ENCODE measurements at places on chromosomes 7 and 10.

GRCh38 chr7:130360518-130360917 lies 15.9 kb downstream of the CPA5 start:
- DNase-seq, result no peak

- no peak for DNase-seq
Measured at GRCh38 chr10:35486297-35486990, 118.7 kb upstream of the GJD4 start.

- no peak for DNase-seq
Measured at GRCh38 chr7:87151729-87152111, 533 bp upstream of the DMTF1 start.

DNA sequence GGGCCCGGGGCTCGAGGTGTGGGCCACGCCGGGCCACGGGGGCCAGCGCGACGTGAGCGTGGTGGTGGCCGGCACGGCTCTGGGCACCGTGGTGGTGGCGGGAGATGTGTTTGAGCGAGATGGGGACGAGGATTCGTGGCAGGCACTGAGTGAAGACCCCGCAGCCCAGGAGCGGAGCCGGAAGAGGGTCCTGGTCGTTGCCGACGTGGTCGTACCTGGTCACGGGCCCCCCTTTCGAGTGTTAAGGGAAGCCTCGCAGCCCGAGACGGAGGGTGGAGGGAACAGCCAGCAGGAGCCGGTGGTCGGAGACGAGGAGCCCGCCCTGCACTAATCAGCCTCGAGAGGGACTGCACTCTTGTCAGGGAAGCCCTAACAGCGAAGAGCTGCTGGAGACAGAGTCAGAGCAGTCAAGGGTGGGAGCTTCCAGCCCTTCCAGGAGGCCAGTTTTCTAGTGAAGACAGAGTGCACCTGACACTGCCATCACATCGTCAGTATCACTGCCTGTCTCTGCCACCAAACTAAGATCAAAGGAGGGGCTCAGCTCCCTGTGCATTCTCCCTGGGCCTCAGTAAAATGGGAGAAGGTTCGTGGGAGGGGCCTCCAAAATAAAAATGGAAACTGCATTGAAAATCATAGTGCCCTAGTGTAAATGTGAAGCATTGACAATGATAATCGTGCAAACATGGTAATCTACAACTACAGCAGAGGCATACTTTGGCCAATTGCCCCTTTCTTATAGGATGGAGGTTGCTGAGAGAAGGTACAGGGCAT lies 1.3 kb downstream of the MBLAC1 start:
- DNase-seq, result peak; percentile 15

DNA sequence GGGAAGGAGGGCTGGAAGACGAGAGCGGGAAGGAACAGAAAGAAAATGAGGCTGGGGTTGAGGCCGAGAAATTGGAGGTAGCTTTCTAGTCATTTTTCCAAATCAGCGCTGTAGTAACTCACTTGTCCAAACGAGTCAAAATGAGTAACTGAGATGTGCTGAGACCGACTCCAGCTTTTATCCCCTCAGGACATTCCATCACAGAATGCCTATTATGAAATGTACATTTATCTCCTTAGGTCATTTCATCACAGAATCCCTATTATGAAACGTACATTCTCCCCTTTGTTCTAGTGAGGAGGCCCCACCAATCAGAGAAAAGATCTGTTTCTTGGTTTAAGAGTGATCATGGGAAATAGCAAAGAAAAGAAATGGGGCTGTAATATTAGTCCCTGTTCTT lies 55.7 kb upstream of the AMPH start:
- DNase-seq, result peak; percentile 54

GRCh38 chr7:20776942-20777341 lies 9.7 kb downstream of the SP8 start:
- DNase-seq, result no peak

GRCh38 chr7:40470817-40471216 lies 336.0 kb downstream of the SUGCT start:
- no peak for DNase-seq

- no peak for DNase-seq
Measured at GRCh38 chr10:114719311-114719710, 61.2 kb upstream of the ABLIM1 start.

- peak; percentile 56 for DNase-seq
Measured at GRCh38 chr10:51915031-51915542, 215.7 kb upstream of the CSTF2T start.

DNA sequence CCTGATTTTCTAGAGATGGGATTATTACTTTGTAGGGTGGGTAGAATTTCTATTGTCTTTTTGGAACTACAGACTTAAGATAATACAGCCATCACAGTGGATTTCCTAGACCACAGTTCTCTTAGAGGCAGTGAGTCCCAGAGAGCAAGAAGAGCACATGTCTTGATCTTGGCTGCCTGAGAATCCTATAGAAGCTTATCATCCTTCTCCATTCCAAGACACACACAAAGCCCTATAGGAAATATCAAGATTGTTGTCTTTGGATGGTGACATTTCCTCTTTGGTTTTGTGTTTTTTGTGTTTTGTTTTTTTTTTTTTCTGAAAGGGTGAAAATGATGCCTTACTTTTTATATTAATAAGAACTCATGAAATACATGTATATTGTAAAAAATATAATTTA lies 143.1 kb downstream of the AHR start:
- peak; percentile 45 for DNase-seq

GRCh38 chr7:56124981-56125380 lies 8.8 kb upstream of the NUPR2 start:
- no peak for DNase-seq

- peak; percentile 46 for DNase-seq
Measured at GRCh38 chr7:24401628-24402593, 117.9 kb downstream of the NPY start.

- DNase-seq, result peak; percentile 89
Measured at GRCh38 chr10:110535958-110536891, 31.3 kb upstream of the SMC3 start.

DNA sequence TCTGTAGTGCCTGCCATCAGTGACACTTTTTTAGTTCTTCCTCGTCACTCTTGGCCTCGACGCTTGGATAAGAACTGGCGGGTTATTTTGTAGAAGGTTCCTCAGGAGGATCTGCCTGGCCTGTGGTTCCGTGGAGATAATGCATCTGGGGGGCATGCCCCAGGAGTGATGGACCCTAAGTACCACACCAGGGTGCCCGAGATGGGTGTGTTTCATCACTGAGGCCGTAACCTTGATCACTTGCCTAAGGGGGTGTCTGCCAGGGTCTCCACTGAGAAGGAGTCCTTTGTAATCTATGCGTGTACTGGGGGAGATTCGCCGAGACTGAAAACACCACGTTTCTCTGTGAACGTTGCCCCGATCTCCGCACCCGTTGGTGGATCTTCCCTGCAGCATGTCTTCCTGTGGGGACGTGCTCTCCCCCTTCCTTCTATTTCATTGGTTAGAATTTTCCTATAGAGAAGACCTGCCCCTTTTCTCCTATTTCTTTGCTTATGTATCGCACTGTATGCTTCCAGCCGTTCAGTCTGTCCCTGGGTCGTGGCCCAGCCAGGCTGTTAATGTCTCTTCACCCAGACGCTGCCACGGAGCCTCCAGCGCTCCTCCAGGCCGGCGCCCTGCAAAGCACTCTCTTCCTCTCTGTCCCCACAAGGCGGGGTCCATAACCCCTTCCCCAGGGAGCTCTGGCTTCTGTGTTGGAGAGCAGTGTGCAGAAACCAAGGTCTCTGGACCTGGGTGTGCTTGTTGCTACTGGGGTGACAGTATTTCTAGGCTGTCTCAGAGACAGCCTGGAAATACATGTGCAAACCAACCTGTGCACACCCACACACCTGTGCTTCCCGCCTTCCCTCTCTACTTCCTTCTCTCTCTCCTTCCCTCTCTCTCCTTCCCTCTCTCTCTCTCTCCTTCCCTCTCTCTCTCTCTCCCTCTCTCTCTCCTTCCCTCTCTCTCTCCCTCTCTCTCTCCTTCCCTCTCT lies 14.4 kb upstream of the DPYSL4 start:
- DNase-seq, result no peak

- DNase-seq, result no peak
Measured at GRCh38 chr10:132224343-132225072, 37.8 kb downstream of the DPYSL4 start.

- DNase-seq, result no peak
Measured at GRCh38 chr7:94761451-94761850, 105.5 kb upstream of the SGCE start.

DNA sequence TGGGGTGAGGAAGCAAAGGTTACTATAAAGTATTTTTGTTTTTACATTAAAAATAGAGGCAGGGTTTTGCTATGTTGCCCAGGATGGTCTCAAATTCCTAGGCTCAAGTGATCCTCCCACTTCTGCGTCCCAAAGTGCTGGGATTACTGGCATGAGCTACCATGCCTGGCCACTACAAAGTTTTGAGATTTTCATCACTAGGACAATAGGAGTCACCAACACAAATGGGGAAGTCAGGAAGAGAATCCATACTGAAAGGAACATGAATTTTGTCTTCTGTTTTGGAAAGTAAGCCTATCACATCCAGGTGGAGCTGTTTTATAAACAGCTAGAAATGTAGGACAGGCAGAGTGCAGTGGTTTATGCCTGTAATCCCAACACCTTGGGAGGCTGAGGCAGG lies 20.0 kb upstream of the CAPZA2 start:
- DNase-seq, result no peak

GRCh38 chr7:72078856-72079255 lies 333.3 kb downstream of the CALN1 start:
- no peak for DNase-seq

DNA sequence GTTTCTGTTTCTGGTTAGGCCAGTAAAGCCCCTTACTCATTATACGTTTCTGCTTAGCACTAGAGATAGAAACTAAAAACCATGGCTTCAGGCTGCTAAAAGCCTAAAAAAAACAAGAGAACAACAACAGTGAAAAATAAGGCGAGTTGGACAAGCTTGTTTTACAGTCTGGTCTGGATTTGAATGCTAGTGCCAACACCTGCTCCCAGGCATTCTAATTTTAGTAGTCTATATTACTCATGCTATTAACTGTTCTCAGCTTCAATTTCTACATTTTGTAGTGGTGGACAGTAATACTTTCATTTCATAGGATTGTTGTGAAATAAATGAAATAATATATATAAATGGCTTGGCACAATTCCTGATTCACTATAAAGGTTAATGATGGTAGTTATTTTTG lies 108.5 kb downstream of the HBP1 start:
- DNase-seq, result no peak

- no peak for DNase-seq
Measured at GRCh38 chr7:145534301-145534700, 582.3 kb upstream of the CNTNAP2 start.

DNA sequence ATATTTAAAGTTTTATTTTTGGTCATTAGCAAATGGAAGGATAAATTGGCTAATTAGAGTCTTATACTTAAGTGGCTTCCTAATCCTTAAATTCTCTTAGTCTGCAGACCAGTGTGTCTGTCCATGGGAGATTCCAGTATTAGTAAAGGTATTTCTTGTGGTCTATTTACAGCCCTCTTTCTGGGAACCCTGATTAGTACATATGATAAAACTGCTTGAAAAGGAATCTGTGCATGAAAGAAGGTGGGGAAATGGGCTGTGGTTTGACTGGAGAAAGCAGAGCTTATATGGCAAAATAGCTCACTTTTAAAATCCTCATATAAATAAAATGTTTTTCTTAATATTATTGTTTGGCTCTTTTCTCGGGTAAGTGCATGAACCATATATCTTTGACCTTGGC lies 124.5 kb upstream of the RHOBTB1 start:
- no peak for DNase-seq

- no peak for DNase-seq
Measured at GRCh38 chr7:30604901-30605300, 10.2 kb downstream of the GARS1 start.

DNA sequence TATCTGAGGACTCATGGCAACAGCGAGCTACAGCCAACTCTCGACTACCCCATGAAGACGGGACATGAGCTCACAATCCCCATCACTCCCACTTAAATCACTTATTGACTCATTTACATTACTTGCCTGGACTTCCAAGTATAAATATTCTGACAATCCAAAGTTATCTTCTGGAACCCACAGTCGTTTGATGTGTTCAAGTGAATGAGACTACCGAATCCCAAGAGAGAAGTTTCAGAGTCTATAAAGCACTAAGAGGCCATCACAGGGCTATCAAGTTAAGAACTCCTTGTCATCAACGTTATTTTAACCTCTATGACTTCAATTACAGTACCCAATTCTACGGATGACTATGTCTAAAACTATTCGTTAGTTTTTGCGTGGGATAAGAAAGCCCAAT lies 11.5 kb upstream of the ANAPC16 start:
- no peak for DNase-seq

- DNase-seq, result no peak
Measured at GRCh38 chr10:117547716-117548668, 5.4 kb downstream of the EMX2 start.

DNA sequence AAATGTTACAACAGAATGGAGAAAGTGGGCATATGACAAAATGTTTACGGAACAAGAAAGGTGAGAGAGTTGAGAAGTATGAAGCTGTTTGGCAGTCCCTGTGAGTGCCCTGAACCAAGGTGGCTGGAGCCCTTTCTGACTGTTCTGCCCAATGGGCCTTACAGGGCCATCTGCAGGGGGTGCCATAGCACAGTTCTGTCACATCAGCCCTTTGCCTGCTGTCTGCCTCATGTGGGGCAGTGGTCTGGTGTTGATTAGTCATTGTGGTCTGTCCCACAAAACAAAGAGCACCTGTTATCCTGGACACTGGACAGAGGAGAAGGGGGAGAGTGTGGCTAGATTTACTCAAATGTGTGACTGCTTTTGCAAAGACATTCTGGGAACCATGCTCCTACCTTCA lies 51.5 kb upstream of the OSBPL3 start:
- DNase-seq, result no peak

DNA sequence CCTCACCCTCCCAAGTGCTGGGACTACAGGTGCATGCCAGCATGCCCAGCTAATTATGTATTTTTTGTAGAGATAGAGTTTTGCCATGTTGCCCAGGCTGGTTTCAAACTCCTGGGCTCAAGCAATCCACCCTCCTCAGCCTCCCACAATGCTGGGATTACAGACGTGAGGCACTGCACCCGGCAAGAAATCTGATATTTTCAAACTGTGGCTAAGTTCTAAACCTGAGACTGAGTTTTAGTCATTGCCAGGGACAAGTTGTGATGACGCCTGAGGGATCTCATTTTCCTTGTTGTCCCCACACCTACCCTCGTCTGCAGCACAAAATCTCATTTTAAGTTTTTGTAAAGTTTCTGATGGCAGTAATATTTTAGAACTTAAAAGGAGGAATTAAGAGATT lies 9.8 kb downstream of the AUTS2 start:
- DNase-seq, result no peak

GRCh38 chr7:7351832-7352231 lies 169.5 kb downstream of the C1GALT1 start:
- no peak for DNase-seq

Measured in cardiac fibroblast (primary cell).